PC-3 (cell line): ENCODE measurements at places on chromosomes 3 and 15. TPM values are rescaled to one million over a fixed set of nuclear protein-coding genes. Genes with fewer than 3 reads are reported as not detected.
A peak's percentile ranks its signal among the peaks of the same experiment; 100 is the strongest.

- no peaks in the 10 kb centered on the region for H3K27me3 ChIP-seq
- DNase-seq = no peak
- no peak overlapping the region for H3K27ac ChIP-seq
- H3K4me1 ChIP-seq = no peaks in the 10 kb centered on the region
- no peak overlapping the region for H3K4me3 ChIP-seq
Observed at GRCh38 chr3:56612146-56612545, 55.2 kb downstream of the CCDC66 start.

DNA sequence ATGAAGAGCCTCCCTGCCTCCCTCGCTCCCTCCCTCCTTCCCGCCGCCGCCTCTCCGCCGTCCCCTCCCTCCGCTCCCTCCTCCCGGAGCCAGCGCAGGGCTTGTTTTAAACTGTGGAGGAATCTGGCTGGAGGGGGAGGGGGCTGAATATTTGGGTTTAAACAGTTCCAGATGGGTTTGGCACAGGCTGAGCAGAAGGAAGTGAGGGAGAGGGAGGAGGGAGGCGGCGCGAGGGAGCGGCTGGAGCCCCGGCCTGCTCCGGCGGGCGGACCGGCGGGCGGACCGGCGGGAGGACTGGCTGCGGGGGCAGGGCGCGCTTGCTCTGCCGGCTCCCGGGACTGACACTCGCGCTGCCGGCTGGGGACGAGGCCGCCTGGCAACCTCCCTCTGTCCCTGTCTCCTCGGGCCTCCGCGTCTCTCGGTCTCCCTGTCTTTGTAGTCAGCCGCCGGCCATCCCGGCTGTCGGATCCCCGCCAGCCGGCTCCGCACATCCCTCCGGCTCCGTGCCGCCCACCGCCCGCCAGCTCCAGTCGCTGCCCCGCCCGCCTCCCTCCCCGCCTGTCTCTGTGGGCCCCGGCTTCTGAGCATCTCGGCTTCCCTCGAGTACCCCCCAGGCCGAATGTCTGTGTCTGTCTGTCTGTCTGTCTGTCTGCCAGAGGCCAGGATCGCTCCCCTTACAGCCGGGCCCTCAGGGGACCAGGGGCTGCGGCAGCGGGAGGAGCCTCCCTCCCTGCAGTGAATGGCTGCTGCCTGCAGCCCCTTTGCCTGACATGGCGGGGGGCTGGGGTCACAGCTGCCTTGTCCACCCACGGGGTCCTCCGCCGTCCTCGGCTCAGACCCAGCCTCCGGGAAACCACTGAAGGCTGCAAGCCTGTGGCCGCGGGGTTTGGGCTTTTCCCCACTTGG, 7.6 kb downstream of the EPHB3 start:
- no peaks in the 10 kb centered on the region for H3K36me3 ChIP-seq
- H3K4me3 ChIP-seq = peak overlapping the region; percentile 75
- H3K27ac ChIP-seq = no peak overlapping the region
- peaks cover 49% of the 10 kb centered on the region for H3K4me1 ChIP-seq

GRCh38 chr15:48177383-48177765, 721 bp downstream of the MYEF2 start:
- no peaks in the 10 kb centered on the region for H3K27me3 ChIP-seq
- no peaks in the 10 kb centered on the region for H3K36me3 ChIP-seq
- H3K4me3 ChIP-seq = peak overlapping the region; percentile 71
- peak; percentile 42 for DNase-seq
- no peak overlapping the region for H3K27ac ChIP-seq
- peaks cover 7% of the 10 kb centered on the region; the same call in 1 of the 2 replicates for H3K4me1 ChIP-seq

GRCh38 chr3:44464509-44464908, 13.0 kb downstream of the ZNF445 start:
- no peaks in the 10 kb centered on the region for H3K27me3 ChIP-seq
- H3K4me1 ChIP-seq = peaks cover 15% of the 10 kb centered on the region
- DNase-seq = no peak
- H3K4me3 ChIP-seq = no peak overlapping the region
- H3K27ac ChIP-seq = no peak overlapping the region

- no peak for DNase-seq
- H3K27ac ChIP-seq = no peak overlapping the region
- H3K36me3 ChIP-seq = no peaks in the 10 kb centered on the region
- H3K4me3 ChIP-seq = no peak overlapping the region
- H3K4me1 ChIP-seq = peaks cover 3% of the 10 kb centered on the region
Observed at GRCh38 chr3:187980861-187981260, 173.1 kb upstream of the LPP start.

DNA sequence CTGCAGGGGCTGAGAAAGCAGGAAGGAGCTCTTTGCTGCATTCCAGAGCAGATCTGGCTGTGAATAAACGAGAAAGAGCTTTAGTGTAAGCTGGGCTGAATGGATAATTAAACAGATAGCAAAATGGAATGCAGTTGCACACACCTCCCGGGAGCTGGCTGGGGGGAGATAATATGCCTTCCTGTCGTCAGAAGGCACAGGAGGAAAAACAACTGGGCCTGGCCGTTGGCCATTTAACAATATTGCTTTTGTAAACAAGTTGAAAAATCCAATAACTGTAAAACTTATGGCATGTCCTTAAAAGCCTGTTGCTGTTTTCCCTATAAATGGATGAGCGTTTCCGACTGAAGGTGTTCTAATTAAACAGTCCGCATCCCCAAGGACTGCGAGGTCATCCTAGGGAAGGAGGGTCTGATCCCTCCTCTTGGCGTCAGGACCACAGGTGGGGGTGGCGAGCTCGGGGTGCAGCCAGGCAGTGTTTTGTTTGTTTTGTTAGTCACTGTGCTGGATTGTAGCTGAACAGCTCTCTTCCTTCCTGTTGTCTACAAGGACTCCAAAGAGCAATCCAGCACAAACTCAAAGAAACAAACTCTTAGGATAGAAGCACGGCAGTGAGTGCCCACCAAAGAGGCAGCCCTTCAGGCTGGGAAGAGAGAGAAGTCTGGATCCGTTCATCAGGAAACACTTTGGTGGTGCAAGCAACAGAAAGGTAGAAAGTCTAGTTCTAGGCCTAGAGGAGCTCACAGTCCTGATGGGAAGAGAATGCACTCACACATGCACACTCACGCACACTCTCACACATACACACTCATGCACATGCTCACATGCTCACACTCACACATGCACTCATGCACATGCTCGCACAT, 133.4 kb upstream of the SMAD3 start:
- H3K27me3 ChIP-seq = no peaks in the 10 kb centered on the region
- H3K27ac ChIP-seq = peak overlapping the region; percentile 76
- no peaks in the 10 kb centered on the region for H3K36me3 ChIP-seq
- peak overlapping the region; percentile 41 for H3K4me3 ChIP-seq
- peaks cover 36% of the 10 kb centered on the region for H3K4me1 ChIP-seq

GRCh38 chr3:171895291-171895690, 52.1 kb downstream of the TMEM212 start:
- no peaks in the 10 kb centered on the region for H3K36me3 ChIP-seq
- H3K4me3 ChIP-seq = no peak overlapping the region
- H3K4me1 ChIP-seq = no peaks in the 10 kb centered on the region
- peaks cover 5% of the 10 kb centered on the region; the same call in 1 of the 2 replicates for H3K27me3 ChIP-seq

DNA sequence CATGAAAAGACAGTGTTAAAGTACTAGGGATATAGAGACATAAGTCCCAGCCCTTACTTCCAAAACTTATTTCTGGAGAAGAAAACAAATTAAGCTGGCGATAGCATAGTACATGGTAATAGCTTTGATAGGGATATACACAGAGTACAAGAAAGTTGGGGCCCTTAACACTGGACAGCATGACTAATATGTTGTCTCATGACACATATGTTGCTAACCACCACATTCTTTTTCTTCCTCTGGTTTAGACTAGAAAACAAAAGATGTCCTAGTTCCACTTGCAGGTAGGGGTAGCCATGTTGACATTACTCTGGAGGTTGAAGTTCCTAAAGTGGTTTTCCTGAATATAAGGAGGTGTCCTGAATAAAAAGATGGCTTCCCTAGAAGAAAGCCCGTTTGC, 75.3 kb downstream of the RFX7 start:
- H3K27ac ChIP-seq = no peak overlapping the region
- H3K27me3 ChIP-seq = no peaks in the 10 kb centered on the region
- peaks cover 14% of the 10 kb centered on the region for H3K4me1 ChIP-seq

GRCh38 chr3:102030661-102031060, 181.3 kb downstream of the NFKBIZ start:
- H3K4me3 ChIP-seq = no peak overlapping the region
- H3K27me3 ChIP-seq = no peaks in the 10 kb centered on the region
- no peak overlapping the region for H3K27ac ChIP-seq
- no peaks in the 10 kb centered on the region for H3K36me3 ChIP-seq

GRCh38 chr15:55799291-55800212, 56.6 kb upstream of the PRTG start:
- H3K27me3 ChIP-seq = no peaks in the 10 kb centered on the region
- no peak overlapping the region for H3K4me3 ChIP-seq
- no peak overlapping the region for H3K27ac ChIP-seq
- peak; percentile 43 for DNase-seq

DNA sequence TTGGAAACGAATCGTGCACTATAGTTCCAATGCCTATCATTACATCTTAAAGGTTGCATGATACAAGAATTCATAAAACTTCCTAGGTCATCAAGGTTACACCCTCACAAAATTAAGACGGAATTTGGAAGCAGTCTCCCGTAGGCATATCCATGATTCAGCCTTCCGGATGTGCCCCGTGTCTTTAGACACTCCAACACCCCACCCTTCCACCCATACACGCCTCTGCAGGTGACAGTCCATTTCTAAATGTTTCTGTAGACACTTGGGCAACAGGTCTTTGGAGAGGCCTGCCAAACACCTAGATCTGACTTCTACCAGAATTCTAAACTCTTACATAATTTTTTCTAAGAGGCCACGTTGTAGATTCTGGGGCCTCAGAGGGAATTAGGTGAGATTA, 49.8 kb downstream of the LDHAL6B start:
- peaks cover 15% of the 10 kb centered on the region; the same call in 1 of the 2 replicates for H3K4me1 ChIP-seq
- no peak for DNase-seq
- peaks cover 7% of the 10 kb centered on the region; the same call in 1 of the 2 replicates for H3K36me3 ChIP-seq
- no peaks in the 10 kb centered on the region for H3K27me3 ChIP-seq

GRCh38 chr15:78224023-78224411, 10.3 kb downstream of the ACSBG1 start:
- H3K36me3 ChIP-seq = no peaks in the 10 kb centered on the region
- DNase-seq = no peak
- no peak overlapping the region for H3K27ac ChIP-seq
- H3K4me3 ChIP-seq = no peak overlapping the region
- H3K4me1 ChIP-seq = no peaks in the 10 kb centered on the region
- H3K27me3 ChIP-seq = no peaks in the 10 kb centered on the region

DNA sequence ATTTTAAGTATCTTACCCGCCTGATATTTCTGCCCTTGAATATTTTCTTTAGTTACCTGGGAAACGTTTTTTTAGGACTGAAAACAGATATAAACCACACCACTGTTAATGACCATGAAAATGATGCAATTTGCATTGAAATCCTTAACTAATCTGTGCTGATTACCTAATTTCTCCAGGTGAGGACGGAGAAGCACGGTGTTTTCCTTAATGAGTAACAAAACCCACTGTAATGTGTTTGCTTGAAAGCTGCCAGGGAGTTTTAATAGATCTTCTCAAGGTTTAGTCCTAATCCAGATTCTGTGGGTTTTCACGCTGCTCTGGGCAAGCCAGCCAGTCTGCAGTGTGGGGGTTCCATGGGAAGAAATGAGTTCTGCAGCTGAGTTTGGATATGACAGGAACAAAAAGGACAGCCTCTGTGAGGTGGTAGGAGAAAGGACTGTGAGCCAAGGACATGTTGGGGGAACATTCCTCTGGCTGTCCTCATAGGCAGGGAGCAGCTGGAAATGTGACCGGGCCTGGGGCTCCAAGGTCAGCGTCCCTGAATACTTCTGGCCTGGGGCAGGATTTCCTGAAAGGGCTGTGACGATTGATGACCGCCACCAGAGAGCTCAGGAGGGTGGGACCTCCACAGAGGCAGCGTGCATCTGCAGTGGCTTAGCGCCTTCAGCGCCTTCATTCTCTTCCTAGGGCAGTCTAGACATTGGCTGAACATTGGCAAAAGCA, 18.6 kb downstream of the THSD4 start:
- no peaks in the 10 kb centered on the region for H3K27me3 ChIP-seq
- H3K4me3 ChIP-seq = no peak overlapping the region
- 0 out of 2 replicates have a peak overlapping the region, but pooled peaks have one; percentile 4 for H3K27ac ChIP-seq

- H3K27ac ChIP-seq = no peak overlapping the region
- H3K36me3 ChIP-seq = peaks cover 11% of the 10 kb centered on the region
- no peak for DNase-seq
- no peak overlapping the region for H3K4me3 ChIP-seq
- H3K27me3 ChIP-seq = no peaks in the 10 kb centered on the region
- H3K4me1 ChIP-seq = no peaks in the 10 kb centered on the region; the same call in 1 of the 2 replicates
Observed at GRCh38 chr3:100317912-100318311, 16.6 kb upstream of the NIT2 start.

- no peak overlapping the region for H3K27ac ChIP-seq
- peaks cover 15% of the 10 kb centered on the region for H3K4me1 ChIP-seq
- no peak for DNase-seq
- no peak overlapping the region for H3K4me3 ChIP-seq
Observed at GRCh38 chr3:194775266-194775665, 89.6 kb downstream of the FAM43A start.

- no peaks in the 10 kb centered on the region for H3K36me3 ChIP-seq
- peak overlapping the region; percentile 94 for H3K27ac ChIP-seq
- peak; percentile 94 for DNase-seq
- H3K4me3 ChIP-seq = peak overlapping the region; percentile 55
- no peaks in the 10 kb centered on the region for H3K27me3 ChIP-seq
Observed at GRCh38 chr15:98873441-98874218, 134.0 kb downstream of the PGPEP1L start.

GRCh38 chr15:53611145-53611920, 148.1 kb downstream of the WDR72 start:
- H3K4me1 ChIP-seq = no peaks in the 10 kb centered on the region
- no peaks in the 10 kb centered on the region for H3K27me3 ChIP-seq
- no peaks in the 10 kb centered on the region for H3K36me3 ChIP-seq
- peak; percentile 21 for DNase-seq

- H3K36me3 ChIP-seq = no peaks in the 10 kb centered on the region
- no peak for DNase-seq
- no peaks in the 10 kb centered on the region for H3K27me3 ChIP-seq
Observed at GRCh38 chr3:191303596-191303995, 25.6 kb upstream of the CCDC50 start.

DNA sequence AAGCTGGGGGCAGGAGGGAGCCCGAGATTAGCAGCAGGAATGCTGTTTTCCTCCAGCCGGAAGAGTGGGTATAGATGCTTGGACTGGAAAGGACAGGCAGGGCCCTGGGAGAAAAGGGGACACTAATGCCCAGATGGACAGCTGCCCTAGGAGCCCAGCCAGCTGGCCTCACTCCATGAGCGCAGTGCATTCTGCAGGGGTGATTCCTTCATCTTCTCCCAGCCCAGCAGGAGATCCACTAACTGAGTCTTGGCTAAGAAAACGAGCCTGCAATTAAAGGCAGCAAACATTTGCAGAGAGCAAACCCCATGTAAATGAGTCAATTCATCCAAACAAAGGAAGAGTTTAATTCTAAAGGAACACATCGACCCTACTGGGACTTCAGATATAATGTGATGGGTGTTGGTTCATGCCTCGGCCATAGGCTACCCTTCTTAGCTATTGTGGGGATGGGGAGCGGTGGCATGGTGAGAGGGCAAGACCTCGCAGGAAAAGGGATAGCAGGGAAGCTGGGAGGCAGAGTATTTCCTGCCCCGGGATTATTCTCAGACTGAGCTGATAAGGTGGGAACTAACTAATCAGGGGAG, 13.3 kb upstream of the MINAR1 start:
- no peak overlapping the region for H3K27ac ChIP-seq
- DNase-seq = no peak
- no peaks in the 10 kb centered on the region for H3K27me3 ChIP-seq
- no peaks in the 10 kb centered on the region for H3K4me1 ChIP-seq
- no peak overlapping the region for H3K4me3 ChIP-seq

Gene CCR4
- 0.29 TPM in 1 of 2 replicates, not detected in the other for total RNA-seq

Gene SKOR1
- 0.11 and 0.35 TPM in 2 replicates for total RNA-seq

Gene MESP2
- 1.1 and 1.3 TPM in 2 replicates for total RNA-seq

Gene SLC15A2
- total RNA-seq = 0.12 and 0.91 TPM in 2 replicates

Gene COMMD2
- total RNA-seq = 22.7 and 24.8 TPM in 2 replicates

Gene GPR149
- total RNA-seq = not detected in 2 replicates
